ENCODE measurements at places on chromosomes 2 and 18.

DNA sequence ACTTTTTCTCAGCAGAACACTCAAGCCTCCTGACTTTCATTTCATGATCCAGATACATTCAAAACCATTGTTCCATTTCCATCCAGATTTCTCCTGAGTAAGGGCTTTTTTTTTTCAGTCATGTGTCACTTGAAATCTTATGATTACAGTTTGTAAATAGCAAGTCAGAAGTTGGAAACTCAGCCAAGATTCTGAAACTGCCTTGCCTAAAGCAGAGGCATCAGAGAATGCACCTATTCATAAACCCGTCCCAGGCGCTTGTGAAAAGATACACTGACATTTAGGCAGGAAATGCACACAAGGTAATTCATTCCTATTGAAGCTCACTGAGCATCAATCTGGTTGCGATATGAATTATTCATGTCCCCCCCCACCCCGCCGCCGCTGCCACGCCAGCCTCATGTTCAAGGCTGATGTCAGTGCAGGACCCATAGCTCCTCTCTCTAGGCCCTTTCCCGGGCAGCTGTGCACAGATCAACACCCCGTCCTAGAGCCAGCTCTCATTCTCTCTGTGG, 30.4 kb upstream of the MGAT4A start:
- DNase-seq = no peak

GRCh38 chr2:153870308-153870707, 1.4 kb upstream of the GALNT13 start:
- peak; percentile 11 for DNase-seq

- no peak for DNase-seq
Measured at GRCh38 chr2:101722864-101723263, 25.4 kb downstream of the MAP4K4 start.

DNA sequence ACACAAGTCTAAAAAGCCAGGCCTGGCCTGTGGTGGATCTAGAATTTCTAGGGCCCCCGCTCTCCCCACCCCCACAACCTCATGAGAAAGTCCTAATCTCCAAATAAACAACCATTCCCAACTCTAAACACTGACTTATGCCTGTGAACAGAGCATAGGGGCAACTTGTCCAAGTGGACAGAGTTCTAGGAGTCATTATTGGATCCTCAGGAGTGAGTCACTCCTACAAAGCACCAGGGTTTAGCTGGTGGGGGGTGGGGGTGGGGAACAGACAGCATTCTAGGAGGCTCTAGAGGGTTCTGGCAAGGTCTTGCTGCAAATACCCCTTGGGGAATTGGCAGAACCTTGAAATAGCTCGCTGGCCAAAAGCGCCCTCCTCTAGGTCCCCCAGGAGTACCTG, 83.3 kb downstream of the ZCCHC2 start:
- DNase-seq = no peak

GRCh38 chr18:75441896-75442295, 14.4 kb upstream of the SMIM21 start:
- DNase-seq = no peak

All from iPS-NIHi11 (cell line).